ENCODE measurements at places on chromosomes 3 and 15.

DNA sequence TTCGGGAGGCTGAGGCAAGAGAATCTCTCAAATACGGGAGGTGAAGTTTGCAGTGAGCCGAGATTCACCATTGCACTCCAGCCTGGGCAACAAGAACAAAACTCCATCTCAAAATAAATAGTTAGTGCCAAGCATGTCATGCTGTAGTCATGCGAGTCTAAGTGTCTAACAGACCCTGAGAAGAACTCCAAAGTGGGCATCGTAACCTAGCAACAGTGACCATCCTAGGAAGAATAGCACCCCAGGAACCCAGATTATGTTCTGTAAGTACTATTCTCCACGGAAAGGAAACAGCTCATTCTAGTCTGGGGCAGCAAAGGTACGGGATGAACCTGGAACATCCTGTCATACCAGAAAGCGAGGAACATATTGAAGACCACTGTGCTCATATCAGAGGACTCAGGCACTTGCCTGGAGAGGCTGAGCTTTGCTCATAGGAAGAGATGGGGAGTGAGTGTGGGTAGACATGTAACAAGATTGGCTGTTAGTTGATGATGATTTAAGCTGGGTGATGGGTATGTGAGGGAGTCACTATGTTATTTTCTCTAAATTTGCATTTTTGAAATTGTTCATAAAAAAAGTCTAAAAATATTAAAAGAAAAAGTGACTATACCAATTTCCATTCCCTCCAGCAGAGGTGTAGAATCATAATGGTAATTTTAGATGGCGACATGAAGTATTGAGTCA, 31.7 kb downstream of the BCL2L10 start:
- DNase-seq = no peak

DNA sequence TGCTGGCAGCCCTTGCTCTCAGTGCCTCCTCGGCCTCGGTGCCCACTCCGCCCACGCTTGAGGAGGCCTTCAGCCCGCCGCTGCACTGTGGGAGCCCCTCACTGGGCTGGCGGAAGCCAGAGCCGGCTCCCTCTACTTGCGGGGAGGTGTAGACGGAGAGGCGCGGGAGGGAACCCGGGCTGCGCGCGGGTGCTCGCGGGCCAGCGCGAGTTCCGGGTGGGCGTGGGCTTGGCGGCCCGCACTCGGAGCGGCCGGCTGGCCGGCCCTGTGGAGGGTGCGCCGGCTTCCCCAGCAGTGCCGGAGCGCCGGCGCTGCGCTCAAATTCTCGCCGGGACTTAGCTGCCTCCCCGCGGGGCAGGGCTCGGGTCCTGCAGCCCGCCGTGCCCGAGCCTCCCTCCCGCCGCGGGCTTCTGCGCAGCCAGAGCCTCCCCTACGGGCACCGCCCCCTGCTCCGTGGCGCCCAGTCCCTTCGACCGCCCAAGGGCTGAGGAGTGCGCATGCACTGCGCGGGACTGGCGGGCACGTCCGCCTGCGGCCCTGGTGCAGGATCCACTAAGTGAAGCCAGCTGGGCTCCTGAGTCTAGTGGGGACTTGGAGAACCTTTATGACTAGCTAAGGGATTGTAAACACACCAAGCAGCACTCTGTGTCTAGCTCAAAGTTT, 231.5 kb downstream of the EFHB start:
- no peak for DNase-seq

- DNase-seq = no peak
Measured at GRCh38 chr3:112611752-112612515, 29.0 kb downstream of the CCDC80 start.

GRCh38 chr3:73365756-73366397, 258.9 kb downstream of the PDZRN3 start:
- peak; percentile 92 for DNase-seq

DNA sequence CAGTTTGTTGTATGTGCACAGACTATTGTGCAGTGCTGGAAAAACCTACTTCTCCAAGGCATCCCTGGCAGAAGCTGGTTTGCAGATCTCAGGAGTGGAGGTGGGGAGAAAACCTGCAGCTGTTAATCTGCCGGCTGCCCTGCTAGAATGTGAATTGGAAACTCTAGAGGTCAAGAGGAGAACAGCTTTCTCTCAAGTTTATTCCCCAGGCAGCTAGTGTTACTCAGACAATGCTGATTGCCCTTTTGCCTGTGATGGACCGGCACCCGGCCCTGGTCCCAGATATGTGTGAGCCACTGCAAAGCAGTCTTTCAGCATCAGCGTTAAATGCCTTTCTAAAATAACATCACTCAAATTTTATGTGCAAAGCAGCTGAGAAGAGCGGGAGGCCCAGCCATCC, 129.7 kb upstream of the TPM1 start:
- DNase-seq = no peak
